ENCODE measurements at places on chromosomes 4 and X. TPM values are rescaled to one million over a fixed set of nuclear protein-coding genes. Genes with fewer than 3 reads are reported as not detected.

SLC9A7 gene
- total RNA-seq, result 0.46 TPM

CT45A10 gene
- total RNA-seq, result not detected

GRCh38 chr4:3880615-3881120 lies 114.5 kb downstream of the ADRA2C start:
- peak; percentile 82 for DNase-seq

- no peak for DNase-seq
Observed at GRCh38 chr4:131084997-131085396, 1989.0 kb downstream of the C4orf33 start.

- no peak for DNase-seq
Observed at GRCh38 chr4:185227131-185227551, 17.7 kb downstream of the SNX25 start.

Measured in mucosa of descending colon (tissue), 3 donors.